ENCODE measurements at places on chromosomes 2 and 18. TPM values are rescaled to one million over a fixed set of nuclear protein-coding genes. Genes with fewer than 3 reads are reported as not detected.

Gene ASB18
- not detected for polyA plus RNA-seq

Gene CRACDL
- polyA plus RNA-seq: 0.11 TPM

Gene KCNK3
- not detected for polyA plus RNA-seq

Gene KHK
- polyA plus RNA-seq: 7.3 TPM

Gene NMS
- not detected for polyA plus RNA-seq

DNA sequence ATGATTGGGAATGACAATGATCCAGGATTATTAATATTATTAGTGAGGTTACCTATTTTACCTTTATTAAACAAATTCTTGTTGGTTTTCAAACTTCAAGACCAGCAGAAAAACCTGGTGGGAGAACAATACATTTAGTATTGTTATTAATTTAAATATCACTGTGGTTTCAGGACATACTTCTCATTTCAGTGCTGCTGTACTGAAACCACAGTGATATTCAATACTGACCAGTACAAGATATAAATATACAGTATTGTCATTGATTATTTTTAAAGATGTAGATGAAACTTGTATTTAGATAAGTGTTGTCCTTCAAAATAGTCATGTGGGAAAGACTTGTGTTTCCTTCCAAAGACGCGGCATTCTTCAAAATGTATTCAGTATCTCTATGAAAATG lies 1047.3 kb upstream of the CELF4 start:
- no peak for DNase-seq
- H3K36me3 ChIP-seq: no peaks in the 10 kb centered on the region
- H3K4me1 ChIP-seq: no peaks in the 10 kb centered on the region
- no peak overlapping the region for H3K4me3 ChIP-seq
- no peaks in the 10 kb centered on the region for H3K27me3 ChIP-seq

- H3K4me3 ChIP-seq: no peak overlapping the region
- no peak overlapping the region for H3K27ac ChIP-seq
- DNase-seq: peak; percentile 12
- H3K4me1 ChIP-seq: peaks cover 11% of the 10 kb centered on the region
- H3K36me3 ChIP-seq: no peaks in the 10 kb centered on the region
- H3K27me3 ChIP-seq: no peaks in the 10 kb centered on the region
Measured at GRCh38 chr2:42547014-42547413, 21.4 kb upstream of the MTA3 start.

DNA sequence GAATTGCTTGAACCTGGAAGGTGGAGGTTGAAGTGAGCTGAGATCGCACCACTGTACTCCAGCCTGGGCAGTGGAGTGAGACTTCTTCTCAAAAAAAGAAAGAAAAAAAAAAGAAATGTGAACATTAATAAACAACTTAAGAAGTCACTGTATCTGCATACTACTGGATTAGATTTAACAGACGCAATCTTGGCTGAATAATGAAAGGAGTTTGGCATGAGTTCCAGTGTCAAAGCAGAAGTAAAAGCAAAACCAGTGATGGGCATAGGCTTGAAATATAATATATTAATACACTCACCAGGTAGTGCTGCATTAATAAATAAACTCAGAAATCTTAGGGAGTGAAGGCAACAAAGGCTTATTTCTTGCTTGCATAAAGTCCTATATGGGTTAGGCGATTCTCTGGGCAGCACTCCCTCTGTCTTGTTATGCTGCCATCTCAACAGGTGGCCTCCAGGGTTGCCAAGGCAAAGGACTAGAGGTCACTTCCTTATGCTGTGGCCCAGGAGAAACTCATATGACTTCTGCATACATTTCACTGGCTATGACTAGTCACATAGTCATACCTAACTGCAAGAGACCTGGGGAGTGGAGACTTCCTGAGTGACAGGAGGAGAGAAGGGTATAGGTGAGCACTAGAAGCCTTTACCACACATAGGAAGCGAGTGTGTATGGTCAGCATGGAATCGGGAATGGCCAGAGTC lies 296.2 kb upstream of the SPRED2 start:
- no peak overlapping the region for H3K4me3 ChIP-seq
- no peak for DNase-seq
- peaks cover 7% of the 10 kb centered on the region for H3K4me1 ChIP-seq
- H3K27me3 ChIP-seq: no peaks in the 10 kb centered on the region
- no peak overlapping the region for H3K27ac ChIP-seq
- H3K36me3 ChIP-seq: no peaks in the 10 kb centered on the region

- no peak overlapping the region for H3K27ac ChIP-seq
- no peaks in the 10 kb centered on the region for H3K27me3 ChIP-seq
- no peak overlapping the region for H3K4me3 ChIP-seq
Measured at GRCh38 chr2:112679484-112679883, 33.7 kb downstream of the SLC20A1 start.
